ENCODE measurements at places on chromosomes 5 and 9.

DNA sequence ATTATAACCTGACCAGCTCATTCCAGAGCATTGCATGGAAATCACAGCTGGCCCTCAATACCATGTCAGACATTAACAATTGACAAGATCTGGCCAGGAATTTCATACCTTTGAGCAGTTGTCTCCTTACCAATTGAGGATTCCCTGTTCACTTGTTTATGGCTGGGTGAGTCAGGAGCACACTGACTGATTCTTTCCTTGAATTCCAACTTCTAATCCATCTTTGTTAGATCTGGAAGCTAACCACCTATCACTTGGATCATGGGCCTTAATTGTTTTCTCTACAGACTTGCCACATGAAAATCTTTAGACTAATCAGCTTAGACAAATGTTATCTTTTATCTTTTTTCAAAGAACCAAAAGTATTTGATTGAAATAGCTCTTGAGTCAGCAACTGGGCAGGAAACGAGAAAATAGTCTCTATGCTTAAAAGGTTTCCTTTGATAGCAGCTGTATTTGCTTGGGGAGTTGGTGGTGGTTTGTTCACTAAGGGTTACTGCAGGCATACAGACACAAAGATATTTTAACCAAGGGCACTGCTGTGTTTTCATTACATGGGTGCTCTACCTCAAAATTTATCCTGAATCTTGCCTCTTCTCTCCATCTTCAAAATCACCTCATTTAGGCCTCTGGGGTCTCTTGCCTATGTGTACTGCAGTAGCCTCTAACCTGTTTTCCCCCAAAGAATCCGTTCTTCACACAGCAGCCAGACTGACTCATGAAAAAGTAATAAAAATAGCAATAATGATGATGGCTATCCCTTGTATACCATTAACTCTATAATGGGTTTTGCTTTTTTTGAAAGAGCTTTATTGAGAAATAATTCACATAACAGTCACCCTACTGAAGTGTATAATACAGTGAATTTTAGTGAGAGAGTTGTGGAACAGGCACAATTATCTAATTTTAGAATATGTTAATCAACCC lies 197.0 kb upstream of the NMUR2 start:
- no peak for DNase-seq

- no peak for DNase-seq
Measured at GRCh38 chr5:12358371-12359090, 454.3 kb upstream of the CTNND2 start.

DNA sequence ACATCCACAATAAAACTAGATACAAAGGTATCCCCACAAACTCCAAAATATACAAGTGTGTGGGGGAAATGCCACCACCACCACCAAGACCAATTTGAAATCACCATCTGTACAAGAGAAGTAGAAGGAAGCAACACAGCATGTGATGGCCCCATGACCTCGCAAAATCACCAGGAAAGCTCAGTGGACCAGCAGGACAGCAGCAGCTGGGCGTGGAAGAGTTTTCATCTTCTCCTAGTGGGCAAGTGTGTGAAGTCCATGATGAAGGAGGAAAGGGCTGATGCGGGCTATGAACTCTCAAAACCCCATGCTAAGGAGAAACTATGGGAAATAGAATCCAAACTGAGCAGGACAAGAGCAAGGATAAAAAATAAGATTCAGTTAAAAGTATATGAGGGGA lies 58.1 kb downstream of the GOLPH3 start:
- no peak for DNase-seq

DNA sequence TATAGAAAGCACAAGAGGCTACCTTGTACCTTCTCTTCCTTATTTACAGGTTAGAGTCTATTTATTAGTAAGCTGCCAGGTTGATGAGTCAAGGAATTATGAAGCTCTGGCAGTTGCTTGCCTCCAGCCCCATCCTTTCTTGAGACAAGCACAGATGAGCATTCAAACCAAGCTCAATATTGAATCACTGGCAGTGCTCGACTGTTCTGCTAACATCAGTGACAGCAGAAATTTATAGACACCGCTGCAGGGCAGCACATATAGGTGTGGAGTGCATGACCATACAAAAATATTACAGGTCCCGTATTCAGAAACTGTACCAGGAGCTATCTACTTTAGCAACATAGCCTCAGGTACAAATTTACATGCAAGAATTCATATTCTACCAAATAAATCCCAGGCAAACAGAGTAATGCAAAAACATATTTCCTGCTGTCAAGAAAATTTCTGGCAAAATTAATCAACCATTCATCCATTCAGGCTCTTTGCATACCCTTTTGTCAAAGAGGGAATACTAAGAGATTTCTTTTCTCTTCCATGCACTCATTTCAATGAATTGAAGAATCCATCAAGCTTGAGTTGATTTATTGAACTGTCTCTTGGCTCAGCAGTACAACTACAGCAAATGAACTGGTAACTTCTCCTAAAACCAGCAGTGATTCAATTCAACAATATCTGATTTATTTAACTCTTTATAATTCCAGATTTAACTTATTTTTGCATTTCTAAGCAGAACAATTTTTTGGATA lies 26.9 kb upstream of the PCA3 start:
- DNase-seq = no peak

DNA sequence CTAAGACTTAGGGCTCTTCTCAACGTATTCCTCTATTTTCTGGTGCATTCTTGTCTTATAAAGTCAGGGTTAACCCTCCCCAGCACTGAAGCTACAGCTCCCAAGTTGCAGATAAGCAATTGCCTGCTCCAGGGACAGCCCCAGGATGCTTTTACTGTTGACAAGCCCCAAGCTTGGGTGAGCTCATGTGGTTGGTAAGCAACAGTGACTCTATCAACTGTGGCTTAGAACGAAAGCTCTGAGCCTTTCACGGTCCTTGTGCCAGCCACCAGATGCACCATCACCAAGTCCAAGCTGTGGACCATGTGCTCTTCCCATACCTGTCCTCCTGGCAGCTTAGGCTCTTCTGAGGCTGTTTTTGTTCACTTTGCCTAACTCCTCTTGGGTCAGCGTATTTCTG lies 13.5 kb downstream of the ADRB2 start:
- DNase-seq = no peak

DNA sequence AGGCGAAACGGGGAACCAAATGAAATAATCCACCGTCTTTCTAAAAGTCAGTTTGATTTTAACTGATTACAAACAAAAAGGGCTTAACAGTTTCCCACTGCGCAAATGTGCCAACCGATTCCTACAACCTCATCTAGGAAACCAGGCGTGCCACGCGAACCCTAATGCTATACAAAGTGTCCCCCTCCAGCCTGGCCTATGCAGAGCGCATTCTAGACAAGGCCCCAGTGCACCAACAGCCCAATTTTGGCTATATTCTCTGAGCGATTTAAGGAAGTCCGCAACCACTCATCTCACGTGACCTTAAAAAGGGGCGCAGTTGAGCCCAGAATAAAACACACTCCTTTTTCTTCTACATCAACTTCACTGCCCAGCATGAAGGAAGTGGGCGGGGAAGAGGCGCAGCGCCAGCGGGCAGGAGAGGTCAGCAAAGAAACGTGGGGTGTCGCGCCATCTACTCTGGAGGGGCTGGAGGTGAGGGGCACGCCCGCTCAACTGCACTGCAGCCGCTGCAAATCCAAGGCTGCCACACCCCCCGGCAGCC lies 779 bp downstream of the FAM13B start:
- no peak for DNase-seq

DNA sequence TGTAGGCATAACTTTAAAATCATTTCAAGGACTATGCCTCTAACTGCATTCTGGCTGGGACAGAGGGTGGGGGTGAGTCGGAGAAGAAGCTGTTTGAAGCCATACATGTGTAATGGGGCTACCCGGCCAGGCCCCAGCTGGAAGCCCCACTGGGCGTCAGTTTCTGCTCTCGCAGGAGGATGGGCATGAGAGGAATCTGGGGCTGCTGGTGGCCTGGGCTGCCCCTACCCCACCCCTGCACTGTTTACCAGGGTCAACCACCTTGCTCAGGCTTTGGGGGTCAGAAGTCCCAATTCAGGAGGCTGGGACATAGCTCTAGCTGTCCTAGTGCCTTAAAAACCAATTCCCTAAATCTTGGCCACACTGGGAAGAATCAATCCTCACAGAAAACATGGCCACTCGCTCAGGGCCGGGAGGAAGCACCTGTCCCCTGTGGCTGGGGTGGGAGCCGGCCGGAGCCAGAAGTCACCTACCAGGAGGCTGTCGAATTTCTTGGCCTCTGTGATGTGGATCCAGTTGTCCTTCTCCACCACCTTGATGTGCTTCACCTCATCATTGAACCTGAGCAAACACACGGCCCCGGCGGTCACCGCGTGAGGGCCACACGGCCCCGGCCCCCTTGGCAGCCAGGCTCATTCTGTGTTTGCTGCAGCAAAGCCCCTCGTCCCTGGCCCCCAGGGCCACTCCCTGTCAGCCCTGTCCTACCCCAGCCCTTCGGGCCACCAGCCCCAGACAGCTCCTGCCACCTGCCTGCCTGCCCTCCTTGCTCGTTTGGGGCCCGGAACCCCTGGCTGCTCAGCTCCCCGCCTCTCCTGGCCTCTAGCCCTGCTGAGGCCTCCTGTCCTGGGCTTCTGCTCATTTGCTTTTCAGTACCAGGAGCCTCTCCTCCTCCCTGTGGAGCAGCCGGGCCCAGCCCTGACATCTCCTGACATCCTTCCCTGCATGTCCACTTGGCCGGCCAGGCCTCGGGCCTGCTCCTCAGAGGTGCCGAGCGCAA lies 33.6 kb upstream of the SARDH start:
- no peak for DNase-seq

DNA sequence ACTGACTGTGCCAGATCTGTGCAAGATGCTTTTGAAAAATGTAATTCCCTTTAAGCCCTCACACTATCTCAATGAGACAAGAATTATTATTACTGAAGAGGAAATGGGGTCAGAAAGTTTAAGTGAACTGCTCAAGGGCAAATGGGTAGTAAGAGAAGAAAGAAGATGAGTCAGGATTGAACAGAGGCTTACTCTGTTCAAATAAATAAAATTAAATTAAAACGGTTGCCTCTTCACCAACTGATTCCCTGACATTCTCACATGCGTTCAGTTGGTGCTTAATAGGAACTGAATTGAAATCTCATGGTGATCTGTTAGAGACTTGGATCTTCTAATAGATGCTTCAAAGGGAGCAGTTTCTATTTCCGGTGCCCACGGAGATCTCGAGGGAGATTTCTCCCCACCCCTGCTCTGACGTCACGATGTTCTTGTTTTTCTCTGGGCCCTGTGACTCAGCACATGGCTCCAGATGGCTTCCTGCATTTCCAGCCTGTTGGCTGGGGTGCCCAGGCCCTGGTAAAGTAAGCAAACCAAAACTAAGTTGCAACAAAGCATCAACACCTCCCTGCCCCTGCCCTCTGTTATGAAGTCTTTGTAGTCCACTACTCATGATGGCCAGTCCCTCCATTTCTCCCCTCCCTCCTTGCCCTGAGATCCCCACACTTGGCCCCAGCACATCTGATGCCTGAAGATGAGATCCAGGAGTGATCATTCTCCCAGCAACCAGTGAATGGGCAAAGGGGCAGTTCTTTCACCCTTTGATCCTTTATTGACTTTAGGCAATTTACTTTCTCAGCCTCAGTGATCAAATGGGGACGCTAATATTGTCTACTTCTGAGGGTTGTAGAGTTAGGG lies 106.1 kb upstream of the CPEB4 start:
- DNase-seq = no peak

DNA sequence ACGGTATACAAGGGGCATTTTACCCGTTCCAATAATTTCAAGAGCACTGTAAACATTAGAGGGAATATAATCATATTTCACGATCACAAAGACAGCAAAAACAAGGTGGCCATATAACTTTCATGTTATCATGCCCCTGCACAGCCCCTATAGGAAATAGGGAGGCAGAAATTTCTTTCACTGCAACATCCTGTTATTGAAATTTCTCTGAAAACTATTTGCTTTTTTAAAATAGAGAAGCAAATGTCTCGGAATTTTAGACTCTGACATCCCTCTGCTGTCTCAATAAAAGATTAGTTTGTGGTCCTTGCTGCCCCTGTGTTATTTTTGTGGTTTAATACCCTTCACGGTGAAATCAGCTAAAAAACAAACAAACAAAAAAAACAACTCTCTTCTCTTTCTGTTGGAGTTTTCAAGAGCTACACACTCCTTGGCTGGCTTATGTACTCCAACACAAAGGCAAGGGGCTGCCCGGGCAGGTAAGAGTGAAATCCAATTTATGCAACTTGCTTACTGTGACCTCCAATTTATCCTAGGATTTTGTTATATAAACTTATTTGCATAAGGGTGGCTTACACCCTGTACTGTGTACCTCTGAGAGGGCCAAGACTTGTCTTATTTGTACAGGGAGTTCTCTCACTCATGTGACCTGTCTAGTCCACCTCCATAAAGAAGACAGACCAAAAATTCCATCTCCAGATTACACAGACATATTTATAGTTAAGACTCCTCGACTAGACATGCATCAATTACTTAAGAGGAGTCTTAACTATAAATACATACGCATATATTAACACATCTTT lies 223.6 kb downstream of the MLLT3 start:
- peak; percentile 17 for DNase-seq

GRCh38 chr9:36584620-36585460 lies 12.1 kb downstream of the MELK start:
- no peak for DNase-seq

GRCh38 chr9:12784461-12785259 lies 9.8 kb downstream of the LURAP1L start:
- no peak for DNase-seq

- no peak for DNase-seq
Measured at GRCh38 chr9:34124099-34124498, 2.4 kb downstream of the DCAF12 start.

GRCh38 chr9:85344901-85345300 lies 396.9 kb downstream of the AGTPBP1 start:
- no peak for DNase-seq

DNA sequence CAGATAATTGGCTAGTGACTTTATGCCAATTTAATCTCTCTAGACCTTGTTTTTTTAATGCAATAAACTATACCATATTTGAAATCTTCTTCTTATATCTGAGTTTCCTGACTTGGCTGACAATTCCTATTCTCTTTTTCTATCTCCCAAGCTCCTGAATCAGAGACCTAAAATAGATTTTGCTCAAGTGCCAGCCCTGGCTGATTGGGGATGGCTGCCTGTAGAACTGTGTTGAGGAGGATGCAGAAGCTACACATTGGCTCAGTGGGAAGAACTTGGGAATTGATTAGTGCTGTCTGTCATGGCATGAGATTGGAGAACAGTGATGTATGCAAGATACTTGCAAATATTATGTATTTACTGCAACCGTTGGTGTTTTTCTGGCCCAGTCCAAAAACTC lies 132.8 kb downstream of the INSYN2B start:
- DNase-seq = no peak

GRCh38 chr9:5375790-5376477 lies 36.3 kb upstream of the RLN1 start:
- DNase-seq = no peak

GRCh38 chr9:37923796-37924427 lies 20.0 kb upstream of the SLC25A51 start:
- no peak for DNase-seq
